CD4-positive, alpha-beta T cell treated with Interferon gamma for 1 hour (primary cell): ENCODE measurements at places on chromosomes 4 and X.
A peak's percentile ranks its signal among the peaks of the same experiment; 100 is the strongest.

- DNase-seq = no peak
Measured at GRCh38 chrX:112197840-112198239, 115.3 kb upstream of the TRPC5 start.

DNA sequence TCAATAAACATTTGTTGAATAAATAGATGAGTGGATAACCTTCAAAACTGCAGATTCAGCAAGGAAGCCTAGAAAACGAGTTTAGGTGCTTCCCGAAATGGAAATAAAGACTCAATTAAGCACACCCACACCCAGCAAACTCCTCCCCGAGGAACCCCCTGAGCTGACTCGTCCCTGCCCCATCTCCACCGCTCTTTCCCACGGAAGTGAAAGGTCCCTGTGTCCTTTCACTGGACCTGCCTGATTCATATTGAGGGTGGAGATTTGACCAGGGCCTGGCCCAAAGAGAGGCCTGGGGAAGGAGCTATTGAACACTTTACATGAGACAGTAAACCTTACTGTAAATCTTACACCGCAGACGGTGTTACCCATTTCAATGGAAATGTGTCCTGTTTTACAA lies 129.1 kb downstream of the CPZ start:
- DNase-seq = no peak

DNA sequence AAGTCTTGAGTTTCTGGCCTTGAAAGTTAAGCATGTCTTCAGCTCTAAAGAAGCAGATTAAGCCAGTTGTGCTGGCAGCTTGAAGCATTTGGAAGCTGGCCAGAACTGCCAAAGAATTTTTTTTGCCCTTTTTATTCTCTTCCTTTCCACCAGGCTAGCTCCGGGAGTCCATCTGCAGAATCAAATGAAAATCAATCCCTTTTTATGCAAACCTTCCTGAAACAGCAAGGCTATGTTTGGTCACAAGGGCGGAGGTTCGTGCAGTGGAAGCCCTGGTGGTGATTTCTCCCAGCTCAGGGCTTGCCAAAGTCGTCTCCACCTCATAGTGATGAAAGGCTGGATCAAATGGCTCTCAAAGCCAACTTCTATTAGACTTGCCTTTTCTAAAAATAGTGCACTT lies 21.6 kb upstream of the C4orf54 start:
- no peak for DNase-seq

- peak; percentile 3 for DNase-seq
Measured at GRCh38 chr4:158538911-158539310, 17.2 kb downstream of the RXFP1 start.

DNA sequence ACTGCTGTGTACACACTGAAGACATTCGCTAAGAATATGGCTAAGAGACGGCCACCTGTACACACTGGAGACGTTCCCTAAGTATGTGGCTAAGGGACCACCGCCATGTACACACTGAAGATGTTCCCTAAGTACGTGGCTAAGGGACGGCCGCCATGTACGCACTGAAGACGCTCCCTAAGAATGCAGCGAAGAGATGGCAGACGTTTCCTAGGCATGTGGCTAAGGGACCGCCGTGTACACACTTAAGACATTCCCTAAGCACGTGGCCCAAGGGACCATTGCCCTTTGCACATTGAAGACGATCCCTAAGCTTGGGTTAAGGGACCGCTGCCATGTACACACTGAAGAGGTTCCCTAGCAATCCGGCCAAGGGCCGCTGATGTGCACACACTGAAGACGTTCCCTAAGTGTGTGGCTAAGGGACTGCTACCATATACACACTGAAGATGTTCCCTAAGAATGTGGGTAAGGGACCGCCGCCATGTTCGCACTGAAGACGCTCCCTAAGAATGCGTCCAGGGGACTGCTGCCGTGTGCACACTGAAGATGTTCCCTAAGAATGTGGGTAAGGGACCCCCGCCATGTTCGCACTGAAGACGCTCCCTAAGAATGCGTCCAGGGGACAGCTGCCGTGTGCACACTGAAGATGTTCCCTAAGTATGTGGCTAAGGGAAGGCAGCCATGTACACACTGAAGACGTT lies 36.7 kb downstream of the DHRSX start:
- no peak for DNase-seq

GRCh38 chr4:65617416-65617815 lies 52.9 kb downstream of the EPHA5 start:
- no peak for DNase-seq

DNA sequence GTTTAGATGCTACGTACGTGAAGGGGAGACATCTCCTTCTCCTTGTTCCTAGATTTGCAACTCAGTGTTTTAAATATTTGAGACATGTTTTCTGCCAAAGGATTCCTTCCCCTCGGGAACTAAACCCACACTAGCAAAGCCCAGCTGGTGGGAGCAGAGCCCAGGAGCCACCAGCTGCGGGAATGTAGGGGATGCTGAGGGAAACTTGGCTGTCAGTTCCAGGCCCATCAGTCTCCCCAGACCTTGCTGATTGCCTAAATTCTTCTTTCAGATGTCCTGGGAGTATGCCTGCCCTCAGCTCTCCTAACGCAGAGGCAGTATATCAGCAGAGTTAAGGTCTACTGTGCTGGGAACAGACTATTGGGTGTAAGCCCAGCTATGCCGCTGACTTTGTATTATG lies 630.0 kb upstream of the TENM3 start:
- no peak for DNase-seq

GRCh38 chr4:128825226-128825625 lies 15.7 kb downstream of the JADE1 start:
- no peak for DNase-seq

DNA sequence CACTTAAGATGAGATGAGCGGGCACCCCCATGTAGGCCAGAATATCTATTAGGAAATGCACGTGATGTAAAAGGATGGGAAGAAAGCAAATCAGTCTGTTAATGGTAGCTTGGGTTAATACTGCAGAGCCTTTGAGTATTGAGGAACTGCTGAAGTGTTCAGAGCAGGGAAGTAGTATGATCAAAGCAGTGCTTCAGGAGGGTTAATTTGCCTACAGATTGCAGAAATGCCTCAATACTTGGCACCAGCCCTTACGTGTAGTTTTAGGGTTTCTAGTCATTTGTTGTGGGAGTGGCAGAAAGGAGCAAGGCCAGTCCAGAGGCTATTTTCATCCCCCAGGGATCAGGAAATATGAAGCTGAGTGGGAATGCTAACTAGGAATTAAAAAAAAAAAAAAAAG lies 19.7 kb downstream of the ZFX start:
- no peak for DNase-seq

GRCh38 chr4:187544461-187545053 lies 451.0 kb upstream of the ZFP42 start:
- no peak for DNase-seq

DNA sequence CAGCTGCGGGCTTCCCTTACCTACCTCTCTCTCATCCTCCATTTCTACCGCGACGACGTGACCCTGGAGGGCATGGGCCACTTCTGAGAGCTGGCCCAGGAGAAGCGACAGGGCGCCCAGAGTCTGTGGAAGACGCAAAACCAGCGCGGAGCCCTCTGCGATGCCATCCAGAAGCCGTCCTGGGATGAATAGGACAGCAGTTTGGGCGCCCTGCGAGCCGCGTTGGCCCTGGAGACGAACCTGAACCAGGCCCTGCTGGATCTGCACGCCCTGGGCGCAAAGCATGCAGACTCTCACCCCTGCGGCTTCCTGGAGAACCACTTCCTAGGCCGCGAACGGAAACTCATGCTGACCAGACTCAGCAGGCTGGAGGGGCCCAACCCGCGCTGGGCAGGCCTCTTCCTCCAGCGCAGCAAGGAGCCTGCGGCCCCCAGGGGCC lies 52.7 kb upstream of the TMPRSS11F start:
- DNase-seq = no peak

GRCh38 chr4:52510939-52511565 lies 148.0 kb downstream of the USP46 start:
- DNase-seq = no peak

GRCh38 chr4:140135529-140136088 lies 18.4 kb downstream of the MAML3 start:
- no peak for DNase-seq

DNA sequence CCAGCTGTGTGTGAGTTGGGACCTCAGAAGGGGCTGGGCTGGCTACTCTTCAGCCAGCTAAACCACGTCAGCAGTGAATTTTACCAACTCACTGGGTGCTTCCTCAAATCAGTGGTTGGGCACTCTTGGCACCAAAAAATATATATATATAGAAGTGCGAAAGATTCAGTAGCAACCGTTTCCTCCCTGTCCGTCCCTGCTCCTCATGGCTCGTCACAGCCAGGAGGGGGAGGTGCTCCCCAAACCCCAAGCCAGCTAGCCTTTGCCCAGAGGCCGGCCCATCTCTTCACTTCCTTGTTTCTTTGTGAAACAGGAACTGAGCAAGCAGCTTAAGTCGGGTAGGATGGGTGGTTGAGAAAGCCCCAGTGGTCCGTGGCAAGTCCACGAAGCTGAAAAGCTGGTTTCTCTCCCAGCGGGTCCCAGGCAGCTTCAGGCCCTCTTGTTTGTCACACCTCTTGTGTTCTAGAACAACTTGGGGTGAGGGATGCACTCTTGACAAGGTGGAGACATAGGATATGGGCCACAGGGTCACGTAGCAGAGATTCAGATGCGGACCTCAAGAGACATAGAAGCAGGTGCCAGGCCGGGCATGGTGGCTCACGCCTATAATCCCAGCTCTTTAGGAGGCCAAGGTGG lies 6.8 kb upstream of the SASH3 start:
- peak; percentile 90 for DNase-seq

GRCh38 chr4:924107-925096 lies 7.7 kb downstream of the GAK start:
- DNase-seq = peak; percentile 40

- DNase-seq = no peak
Measured at GRCh38 chr4:123506011-123506695, 109.6 kb downstream of the SPRY1 start.

DNA sequence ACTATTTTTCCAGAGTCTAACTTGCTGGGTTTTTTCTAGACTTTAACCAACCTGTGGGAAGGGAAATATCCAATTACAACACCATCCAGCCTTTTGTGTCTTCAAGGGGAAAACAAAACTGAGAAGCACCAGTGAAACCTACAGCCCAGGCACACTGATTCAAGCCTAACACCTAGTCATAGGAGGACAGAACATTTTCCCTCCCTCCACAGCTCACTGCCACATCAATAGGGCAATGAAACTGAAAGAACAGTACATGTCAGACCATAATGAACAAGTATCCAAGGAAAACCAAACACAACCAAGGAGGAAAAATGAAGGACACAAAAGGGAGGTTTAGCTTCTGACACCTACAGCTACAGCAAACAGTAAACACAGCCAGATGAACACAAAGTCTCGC lies 17.6 kb downstream of the MAGEA8 start:
- DNase-seq = no peak
